ENCODE measurements at places on chromosomes 6 and 20.

- no peak for DNase-seq
Measured at GRCh38 chr6:56984884-56985283, 30.0 kb downstream of the BEND6 start.

- DNase-seq: no peak
Measured at GRCh38 chr20:57291003-57291402, 24.6 kb upstream of the BMP7 start.

DNA sequence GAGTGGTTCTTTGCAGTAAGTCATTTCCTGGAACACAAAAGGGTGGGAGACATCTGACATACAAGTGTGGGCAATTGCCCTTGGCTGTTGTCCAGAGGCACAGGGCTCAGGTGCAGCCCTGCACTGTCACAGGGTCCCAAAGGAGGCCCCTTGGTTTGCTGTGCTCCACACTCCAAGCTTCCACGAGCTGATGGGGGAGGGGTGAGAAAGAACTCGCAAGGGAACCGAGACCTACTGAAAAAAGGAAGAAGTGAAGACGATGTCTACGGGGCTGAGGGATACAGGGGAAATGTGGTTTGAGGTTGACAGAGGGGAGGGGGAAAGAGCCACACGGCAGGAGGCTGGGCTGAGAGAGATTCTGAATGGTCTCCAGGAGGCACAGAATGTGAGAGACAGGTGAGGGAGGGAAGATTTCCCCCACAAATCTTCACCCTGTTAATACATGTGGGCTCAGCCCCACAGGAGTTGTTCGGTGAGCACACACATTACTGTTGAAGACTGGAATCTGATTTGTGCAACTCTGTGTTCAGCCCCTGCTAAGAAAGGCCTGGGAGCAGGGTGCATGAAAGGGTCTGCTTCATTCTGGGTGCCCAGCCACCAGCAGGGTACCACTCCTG, 123.4 kb downstream of the LY86 start:
- no peak for DNase-seq

DNA sequence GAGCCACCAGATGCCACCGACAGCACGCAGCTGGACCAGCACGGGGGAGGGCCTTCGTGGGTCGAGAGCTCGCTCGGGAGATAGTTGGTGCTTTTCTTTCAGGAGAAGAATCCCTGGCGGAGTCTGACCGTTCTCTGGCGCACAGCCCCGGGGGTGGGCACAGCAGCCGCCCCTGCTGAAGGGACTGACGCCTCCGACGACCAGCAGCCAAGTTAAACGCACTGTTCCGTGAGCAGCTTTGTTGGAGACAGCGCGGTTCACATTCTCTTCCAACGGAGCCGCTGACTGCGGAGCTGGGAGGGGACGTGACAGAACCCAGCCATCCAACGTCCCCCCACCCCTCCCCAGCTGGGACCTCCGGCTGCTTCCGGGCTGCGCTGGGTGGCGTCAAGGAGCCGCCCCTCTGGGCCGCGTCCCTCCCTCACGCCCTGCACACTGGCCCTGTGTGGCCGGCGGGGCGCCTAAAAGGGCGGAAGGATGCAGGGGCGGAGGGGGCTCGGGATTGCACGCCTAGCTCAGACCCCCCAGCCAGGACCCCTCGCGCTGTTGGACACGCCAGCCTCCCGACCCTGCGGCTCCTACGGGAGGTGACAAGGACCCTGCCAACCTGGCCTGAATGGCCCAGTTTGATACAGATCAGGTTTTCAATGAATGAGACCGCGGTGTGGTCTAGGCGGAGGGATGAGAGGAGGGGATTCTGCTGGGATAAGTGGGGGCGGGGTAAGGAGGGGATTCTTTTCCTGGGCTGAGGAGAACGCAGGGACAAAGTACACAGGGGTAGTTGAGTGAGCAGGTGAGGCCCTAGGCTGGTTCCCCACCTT, 36.4 kb upstream of the KHDC1 start:
- DNase-seq: no peak

DNA sequence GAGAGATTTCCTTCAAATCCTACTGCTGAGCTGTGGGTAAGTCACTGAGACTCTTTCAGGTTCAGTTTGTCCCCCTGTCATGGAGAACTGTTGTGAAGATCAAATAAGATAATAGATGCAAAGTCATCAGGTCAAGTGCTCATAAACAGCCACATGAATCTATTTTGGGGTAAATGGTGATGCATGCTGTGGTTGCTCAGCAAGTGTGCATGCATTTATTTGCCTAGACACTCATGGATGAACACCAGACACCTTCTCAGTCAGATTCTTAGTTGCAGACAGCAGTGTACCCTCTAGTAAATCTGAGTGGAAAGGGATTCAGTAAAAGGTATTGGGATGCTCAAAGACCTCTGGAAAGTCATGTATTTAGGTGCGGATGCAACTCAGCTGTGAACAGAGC, 168.0 kb upstream of the FOXA2 start:
- DNase-seq: no peak

GRCh38 chr6:139156551-139156950, 21.7 kb downstream of the HECA start:
- DNase-seq: no peak

DNA sequence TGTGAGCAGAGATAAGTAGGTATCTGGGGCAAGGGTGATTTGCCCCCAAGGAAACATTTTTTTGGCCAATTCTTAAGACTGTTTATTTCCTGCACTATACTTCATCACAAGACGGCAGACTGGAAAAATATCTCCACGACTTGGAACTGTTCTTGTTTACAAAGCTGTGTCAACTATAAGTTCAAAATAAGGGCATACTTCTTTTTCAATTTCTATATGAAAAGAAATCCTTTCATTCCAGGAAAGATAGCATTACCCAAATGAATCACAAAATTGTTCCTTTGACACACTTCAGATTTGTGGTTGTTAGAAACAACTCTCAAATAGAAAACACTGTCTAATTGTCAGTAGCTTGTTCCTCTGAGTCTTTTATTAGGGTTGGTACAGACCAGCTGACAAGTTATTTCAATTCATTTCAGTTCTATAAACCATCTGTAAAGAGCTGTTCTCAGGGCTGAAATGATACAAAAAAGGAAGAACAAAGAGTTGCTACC, 212.9 kb upstream of the PRDM1 start:
- DNase-seq: no peak

- no peak for DNase-seq
Measured at GRCh38 chr6:18276610-18277236, 12.4 kb upstream of the DEK start.
